ENCODE measurements at places on chromosomes 11 and 22.
A peak's percentile ranks its signal among the peaks of the same experiment; 100 is the strongest.

GRCh38 chr22:30344447-30345200 is 12.1 kb downstream of the SF3A1 start:
- DNase-seq, result no peak

GRCh38 chr11:77724636-77725035 is 87.0 kb upstream of the CLNS1A start:
- no peak for DNase-seq

GRCh38 chr22:40312050-40312449 is 34.2 kb upstream of the ADSL start:
- no peak for DNase-seq

DNA sequence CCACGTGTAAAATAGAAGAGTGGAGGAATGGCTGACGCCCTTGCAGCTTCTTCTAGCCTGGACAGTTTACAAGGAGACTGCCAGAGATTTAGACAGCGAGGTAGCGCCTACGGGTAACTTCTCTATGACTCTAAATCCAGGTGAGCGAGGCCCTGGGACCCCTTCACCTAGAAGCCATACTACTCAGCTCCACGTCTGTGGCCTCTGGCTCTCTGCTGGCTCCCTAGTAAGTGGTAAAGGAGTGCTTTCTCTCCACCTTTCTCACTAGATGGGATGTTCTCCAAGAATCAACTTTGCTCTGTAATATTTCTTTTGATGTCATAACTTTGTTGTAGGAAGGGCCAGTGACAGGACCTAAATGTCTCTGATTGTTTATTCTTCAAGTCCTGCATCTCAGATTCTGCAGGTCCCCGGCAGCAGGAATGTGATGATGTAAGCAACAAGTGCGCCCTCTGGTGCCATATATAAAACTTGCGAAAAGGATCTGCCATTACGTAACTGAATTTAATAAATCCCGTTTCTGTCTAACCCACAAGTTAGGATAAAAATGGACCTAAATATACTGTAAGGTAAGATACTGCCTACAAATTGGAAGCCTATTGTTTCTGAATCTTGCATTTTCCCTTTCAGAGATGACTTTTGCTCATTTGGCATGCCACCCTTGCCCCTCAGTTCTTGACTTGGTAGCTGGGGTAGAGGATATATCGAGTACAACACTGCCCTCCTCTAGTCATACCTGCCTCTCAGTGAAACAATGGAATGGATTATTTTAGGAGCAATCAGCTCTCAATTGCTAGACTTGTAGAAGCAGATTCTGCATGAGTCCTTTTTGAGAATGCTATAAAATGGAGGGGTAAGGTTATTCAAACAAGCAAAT is 11.0 kb upstream of the PTPN5 start:
- DNase-seq, result peak; percentile 64

DNA sequence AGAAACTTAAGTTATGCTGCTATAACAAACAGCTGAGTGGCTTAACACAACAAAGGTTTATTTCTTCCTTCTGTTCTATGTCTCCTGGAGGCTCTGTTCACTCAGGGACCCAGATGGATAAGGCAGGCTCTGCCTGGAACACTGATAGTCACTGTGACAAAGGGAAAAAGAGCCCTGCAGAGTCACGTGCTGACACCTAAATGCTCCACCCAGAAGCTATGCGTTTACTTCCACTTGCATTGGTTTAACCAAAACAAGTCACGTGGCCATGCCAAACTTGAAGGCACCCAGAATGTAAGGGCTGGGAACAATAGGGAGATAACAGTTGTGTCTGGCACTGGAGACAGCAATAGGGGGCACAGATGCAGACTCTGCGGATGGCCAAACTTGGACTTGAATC is 3.4 kb upstream of the MS4A15 start:
- no peak for DNase-seq

GRCh38 chr11:114362326-114362725 is 38.0 kb downstream of the C11orf71 start:
- no peak for DNase-seq

DNA sequence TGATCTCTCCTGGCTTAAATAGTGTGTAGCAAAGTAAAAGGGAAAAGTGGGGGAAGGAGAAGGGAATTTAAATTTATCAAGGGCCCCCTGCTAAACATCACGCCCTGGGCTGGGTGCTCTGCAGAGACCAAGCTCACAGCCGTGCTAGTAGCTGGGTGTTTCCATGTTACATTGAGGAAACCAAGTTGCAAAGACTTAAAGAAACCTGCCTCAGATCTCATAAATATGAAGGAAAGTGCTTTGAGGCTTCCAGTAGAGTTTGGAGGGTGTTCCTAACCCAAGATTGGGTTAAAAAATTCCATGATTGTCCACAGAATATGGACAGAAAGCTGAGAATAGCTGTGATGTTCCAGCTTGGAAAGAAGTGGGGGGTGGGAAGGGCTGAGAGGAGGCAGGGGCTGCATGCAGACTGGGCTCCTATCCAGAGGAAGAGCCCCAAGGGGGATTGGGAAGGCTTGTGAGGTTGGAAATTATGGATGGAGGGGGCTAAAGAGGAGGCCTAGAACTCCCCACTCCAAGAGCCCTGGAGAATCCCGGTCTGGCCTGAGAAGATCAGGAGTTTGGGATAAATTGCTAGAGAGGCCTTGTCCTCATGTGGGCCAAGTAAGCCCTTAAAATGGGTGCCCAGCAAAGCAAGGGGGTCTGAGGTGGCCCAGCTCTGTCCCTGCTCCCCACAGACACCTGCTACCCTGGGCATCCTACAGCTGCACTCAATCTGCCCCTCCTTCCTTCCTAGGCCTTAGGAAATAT is 25.0 kb upstream of the OAF start:
- DNase-seq, result no peak

DNA sequence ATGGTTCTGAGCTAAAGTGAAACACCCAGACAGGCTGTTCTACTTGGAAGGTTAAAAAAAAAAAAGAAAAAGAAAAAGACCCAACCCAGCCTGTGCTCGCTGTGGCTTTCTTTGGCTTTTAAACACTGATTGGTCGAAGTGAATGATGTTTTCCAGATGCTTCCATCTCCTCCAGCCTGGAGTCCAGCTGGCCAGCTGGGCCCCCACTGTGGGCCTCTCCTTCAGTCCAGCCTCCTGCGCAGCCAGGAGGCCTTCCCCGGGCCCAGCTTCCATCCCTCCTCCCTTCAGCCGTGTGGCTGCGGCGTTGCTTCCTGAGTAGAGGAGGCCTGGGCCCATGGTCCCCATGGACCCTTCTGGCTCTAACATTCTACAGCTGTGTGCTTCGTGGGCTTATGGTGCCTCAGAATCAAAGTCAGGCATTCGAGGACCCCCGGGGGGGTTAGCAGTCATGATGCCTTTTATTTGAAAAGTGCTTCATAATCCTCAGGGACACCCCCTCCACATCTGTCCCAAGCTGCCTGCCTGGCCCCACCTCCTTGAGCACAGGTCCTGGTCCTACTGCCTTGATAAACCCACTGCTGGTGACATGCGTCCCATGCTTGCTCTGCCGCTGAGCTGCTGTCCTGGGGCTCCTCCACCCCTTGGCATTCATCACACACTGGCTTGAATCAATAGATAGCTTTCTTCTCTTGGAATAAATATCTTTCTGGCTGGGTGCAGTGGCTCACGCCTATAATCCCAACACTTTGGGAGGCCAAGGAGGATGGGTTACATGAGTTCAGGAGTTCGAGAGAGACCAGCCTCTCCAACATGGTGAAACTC is 42.2 kb upstream of the FBLN1 start:
- DNase-seq, result no peak

GRCh38 chr22:20220629-20221026 is 47.5 kb downstream of the RTN4R start:
- no peak for DNase-seq

DNA sequence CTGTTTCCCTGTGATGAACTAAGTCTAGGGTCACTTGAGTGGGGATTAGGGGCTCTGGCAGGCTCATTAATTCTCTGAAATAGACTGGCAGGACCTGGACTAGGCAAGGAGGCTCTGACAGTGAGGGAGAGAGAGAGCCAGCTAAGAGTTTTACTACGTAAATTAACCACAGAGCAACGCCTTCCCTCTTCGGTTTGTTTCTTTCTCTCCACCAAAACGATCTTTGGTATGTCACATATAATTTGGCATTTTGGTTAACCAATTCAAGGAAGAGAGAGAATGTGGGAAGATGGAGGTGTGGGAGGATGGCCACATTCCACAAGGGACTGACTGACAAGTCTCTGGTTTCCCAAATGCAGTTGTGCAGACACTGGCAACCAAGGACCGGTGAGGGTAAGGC is 27.9 kb downstream of the ATG16L2 start:
- no peak for DNase-seq

GRCh38 chr11:129705933-129706332 is 109.7 kb upstream of the TMEM45B start:
- DNase-seq, result no peak

GRCh38 chr11:14114269-14114668 is 151.7 kb downstream of the SPON1 start:
- DNase-seq, result peak; percentile 7

- DNase-seq, result no peak
Observed at GRCh38 chr11:2444821-2445745, at the start of gene KCNQ1. KCNQ1 (plus strand) TSS chr11:2445008; CDS start chr11:2445099, 91 bp downstream.

- DNase-seq, result no peak
Observed at GRCh38 chr11:59289356-59290181, 69.1 kb upstream of the OR5AN1 start.

- DNase-seq, result no peak
Observed at GRCh38 chr11:81658722-81659121, 1074.9 kb downstream of the FAM181B start.

DNA sequence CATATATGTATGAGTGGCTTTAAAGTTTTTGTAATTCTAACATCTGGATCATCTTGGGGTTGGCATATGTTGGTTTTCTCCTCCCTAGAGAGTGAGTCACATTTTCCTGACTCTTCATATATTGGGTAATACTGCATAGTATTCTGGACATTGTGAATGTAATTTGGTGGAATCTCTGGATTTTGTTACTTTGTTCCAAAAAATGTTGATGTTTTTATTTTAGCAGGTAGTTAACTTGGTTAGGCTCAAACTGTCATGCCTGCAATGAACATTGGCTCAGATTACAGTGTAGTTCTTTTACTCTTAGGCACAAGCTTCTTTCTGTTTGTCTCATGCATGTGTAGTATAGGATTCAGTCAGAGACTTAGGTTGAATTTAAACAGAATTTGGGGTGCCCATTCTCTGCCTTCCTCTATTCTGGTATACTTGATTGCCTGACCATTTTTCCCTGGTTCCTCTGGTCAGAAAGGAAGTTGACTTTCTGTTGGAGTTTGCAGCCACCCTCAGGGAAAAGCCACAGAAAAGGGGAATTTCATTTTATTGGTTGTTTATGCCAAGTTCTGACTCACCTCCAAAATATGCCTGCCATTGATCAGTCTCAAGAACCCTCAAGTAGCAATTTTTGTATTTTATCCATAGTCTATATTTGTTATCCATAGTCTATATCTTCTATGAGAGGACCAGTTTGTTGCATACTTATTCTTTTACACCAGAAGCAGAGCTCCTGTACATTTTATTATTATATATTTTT is 151.7 kb downstream of the UVRAG start:
- peak; percentile 76 for DNase-seq

GRCh38 chr11:120392793-120393192 is 56.6 kb downstream of the ARHGEF12 start:
- no peak for DNase-seq

GRCh38 chr22:27068121-27068520 is 410.7 kb downstream of the MIAT start:
- DNase-seq, result no peak

DNA sequence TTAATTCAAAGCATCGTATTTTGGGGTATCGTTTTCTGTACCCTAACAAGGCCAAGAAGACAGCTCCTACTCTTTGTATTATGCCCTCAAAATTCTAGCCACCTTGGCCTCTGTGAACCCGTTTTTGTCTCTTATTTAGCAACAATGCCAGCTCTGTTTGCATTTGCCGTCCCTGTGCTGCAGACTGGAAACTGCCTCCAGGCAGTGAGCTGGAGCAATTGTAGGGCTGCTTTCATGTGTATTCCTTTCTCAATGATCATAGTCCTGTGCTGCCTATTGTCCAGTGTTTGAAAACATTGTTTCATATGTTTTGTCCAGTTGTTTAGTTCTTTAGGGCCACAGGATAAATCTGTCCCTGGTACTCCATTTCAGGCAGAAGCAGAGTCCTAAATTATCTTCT is 19.9 kb upstream of the BACE1-AS start:
- DNase-seq, result no peak

GRCh38 chr11:17972987-17973386 is 39.9 kb downstream of the SERGEF start:
- peak; percentile 64 for DNase-seq

DNA sequence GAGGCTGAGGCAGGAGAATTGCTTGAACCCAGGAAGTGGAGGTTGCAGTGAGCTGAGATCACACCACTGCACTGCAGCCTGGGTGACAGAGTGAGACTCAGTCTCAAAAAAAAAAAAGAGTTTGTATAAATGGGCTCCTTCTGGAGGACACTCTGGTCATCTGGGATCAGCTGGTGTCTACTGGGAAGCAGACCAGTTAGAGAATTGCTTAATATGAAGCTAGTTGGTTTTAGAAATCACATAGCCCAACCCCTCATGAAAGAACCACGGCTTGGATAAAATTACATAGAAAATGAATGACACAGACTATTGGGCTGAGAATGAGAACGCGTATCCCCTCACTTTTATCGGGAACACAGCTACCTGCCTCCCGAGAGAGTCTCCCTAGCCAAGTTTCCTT is 3.2 kb upstream of the MS4A14 start:
- no peak for DNase-seq

GRCh38 chr11:26073646-26074045 is 258.3 kb upstream of the ANO3 start:
- no peak for DNase-seq

DNA sequence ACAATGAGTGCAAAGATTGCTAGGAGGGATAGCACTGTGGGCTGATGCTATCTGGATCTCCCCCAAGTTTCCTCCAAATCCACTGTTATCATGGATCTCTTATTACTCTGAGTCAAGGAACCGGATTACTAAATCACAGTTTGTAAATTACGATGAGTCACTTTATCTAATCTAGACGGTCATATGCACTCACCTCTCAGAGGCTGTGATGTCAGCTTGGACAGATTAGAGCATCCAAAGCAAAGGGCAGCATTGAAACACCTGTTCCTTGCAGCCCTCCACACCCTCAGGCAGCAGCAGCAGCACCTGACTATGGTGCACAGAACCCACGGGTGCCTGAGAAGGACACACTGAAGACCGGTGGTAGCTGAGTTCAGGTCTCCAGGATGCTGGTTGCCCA is 14.0 kb upstream of the POU2AF1 start:
- DNase-seq, result peak; percentile 34

GRCh38 chr11:10139143-10139542 is 154.9 kb downstream of the SBF2 start:
- no peak for DNase-seq

DNA sequence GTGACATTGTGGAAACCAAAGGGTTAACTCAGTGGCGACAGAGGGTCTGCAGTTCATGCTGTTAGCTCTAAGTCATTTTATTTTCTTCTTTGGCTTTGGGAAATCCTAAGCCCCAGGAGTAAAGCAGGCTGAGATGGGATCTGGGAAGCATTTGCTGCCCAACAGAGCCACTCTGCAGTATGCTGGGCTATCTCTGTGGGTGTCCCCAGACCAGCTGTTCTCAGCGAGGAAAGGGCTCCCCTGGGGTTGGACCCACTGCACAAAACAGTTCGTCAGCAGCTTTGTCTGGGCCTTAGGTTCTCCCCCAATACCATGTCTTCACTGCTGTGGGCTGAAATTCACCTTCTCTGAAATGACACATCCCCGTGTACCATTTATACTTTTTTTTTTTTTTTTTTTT is 34.0 kb downstream of the KREMEN1 start:
- no peak for DNase-seq
